Hepatocyte (in vitro differentiated cells): ENCODE measurements at places on chromosomes 11 and 22. TPM values are rescaled to one million over a fixed set of nuclear protein-coding genes. Genes with fewer than 3 reads are reported as not detected.

Gene ACR
- total RNA-seq: not detected in 2 replicates

Gene ASCL2
- total RNA-seq: 3.3 and 5.6 TPM in 2 replicates

Gene NLRP6
- total RNA-seq: not detected in 2 replicates

Gene PRR33
- total RNA-seq: not detected in 2 replicates

GRCh38 chr11:36109850-36110606 is 166.2 kb downstream of the LDLRAD3 start:
- no peaks in the 10 kb centered on the region for H3K36me3 ChIP-seq
- no peaks in the 10 kb centered on the region for H3K4me1 ChIP-seq
- H3K27ac ChIP-seq: no peak overlapping the region
- no peak overlapping the region for H3K4me3 ChIP-seq
- H3K27me3 ChIP-seq: no peaks in the 10 kb centered on the region
- DNase-seq: no peak

Gene CASP5
- total RNA-seq: 2.9 and 6.9 TPM in 2 replicates

DNA sequence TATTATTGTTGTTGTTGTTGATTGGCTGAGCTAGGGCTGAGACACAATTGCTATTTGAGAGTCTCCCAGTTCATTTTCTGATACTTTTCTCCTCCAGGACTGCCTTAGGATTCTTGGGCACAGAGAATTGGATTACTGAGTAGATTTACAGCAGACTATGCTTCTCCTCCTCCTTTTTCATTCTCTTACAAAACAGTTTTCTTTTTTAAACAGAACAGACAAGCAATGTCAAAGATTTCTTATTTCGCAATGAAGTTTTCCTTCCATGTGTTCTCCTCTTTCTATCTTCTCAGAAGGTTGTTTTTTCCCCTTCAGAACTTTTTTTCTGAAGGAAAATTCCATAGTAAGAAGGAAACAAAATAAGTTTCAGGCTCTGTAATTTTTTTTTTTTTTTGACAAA is 19.8 kb upstream of the TIMP3 start:
- H3K36me3 ChIP-seq: no peaks in the 10 kb centered on the region
- H3K4me3 ChIP-seq: no peak overlapping the region

GRCh38 chr11:77071671-77072605 is 5.2 kb downstream of the CAPN5 start:
- no peak for DNase-seq
- no peaks in the 10 kb centered on the region for H3K27me3 ChIP-seq
- peaks cover 62% of the 10 kb centered on the region for H3K4me1 ChIP-seq
- H3K4me3 ChIP-seq: no peak overlapping the region

- no peaks in the 10 kb centered on the region for H3K27me3 ChIP-seq
- peak; percentile 89 for DNase-seq
- peak overlapping the region; percentile 80 for H3K27ac ChIP-seq
- H3K36me3 ChIP-seq: no peaks in the 10 kb centered on the region
These were observed 8.1 kb downstream of the PC start for GRCh38 chr11:66950112-66950535.
